ENCODE measurements at places on chromosomes 4 and X.

DNA sequence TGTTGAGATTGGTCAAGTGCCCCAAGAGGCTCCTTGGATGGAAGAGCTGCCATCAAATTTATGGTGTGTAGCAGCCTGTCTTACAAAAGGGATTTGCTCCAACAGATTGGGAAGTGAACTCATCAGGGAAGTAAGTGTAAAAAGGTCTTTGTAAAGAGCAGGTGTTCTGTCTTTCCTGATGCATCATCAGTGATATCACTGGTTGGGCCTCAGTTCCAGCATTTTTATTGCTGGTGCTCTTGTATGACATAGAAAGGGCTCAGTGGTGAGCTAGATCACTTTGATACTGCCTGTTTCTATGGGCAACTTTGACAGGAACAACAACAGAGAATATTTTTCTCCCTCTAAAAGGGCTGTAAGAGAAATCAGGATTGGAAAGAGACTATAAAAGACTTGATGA, 8.7 kb upstream of the GABRE start:
- DNase-seq: no peak

- DNase-seq: no peak
Measured at GRCh38 chrX:110204986-110205385, 112.9 kb downstream of the AMMECR1 start.

GRCh38 chr4:163895378-163896005, 401.0 kb downstream of the TMA16 start:
- no peak for DNase-seq

DNA sequence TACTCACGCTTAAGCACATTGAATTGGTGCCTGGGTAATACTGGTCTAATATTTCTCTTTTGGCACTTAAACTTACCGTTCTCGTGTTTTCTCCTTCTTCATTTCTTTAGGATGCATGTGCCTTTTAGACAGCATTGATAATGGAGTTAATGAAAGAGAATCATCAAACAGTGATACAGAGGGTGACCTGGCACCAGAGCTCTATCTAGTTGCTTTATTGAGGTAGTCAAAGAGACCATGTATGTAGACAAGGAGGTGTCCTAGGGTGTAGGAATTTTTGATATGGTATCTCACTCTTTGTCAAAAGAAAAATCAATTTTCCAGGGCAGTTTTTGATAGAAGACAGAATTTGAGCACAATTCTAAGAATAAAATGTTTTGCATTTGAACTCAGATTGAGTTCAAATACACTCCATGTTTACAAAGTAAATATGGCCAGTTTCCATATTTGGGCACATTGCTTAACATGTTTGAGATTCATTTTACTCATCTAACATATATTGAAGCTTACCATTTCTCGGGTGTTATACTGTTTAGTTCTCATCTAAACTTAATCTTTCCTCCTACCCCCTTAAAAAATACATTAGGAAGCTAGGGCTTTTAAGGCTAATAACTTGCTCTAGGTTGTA, 92.0 kb downstream of the WWC2 start:
- no peak for DNase-seq

DNA sequence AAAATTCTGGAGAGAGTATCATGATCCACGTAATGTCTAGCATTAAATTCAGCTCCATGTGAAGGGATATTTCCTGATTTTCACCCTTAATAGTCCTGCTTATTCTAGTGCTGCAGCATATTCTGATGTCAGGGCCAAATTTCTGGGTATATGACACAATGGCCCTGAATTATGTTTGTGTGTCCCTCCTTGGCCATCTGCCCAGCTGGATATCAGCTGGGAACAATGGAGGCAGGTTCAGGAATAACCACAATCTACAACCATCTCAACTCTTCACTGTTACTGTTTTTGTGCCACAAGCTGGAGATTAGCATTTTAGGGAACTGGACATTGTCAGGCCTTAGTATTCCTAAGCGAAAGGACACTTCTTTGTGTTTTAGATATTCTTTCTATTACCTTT, 3.5 kb downstream of the GLRB start:
- DNase-seq: no peak

GRCh38 chrX:49001521-49002090, 458 bp downstream of the GRIPAP1 start:
- peak; percentile 50 for DNase-seq

GRCh38 chr4:163415668-163416067, 57.9 kb downstream of the TKTL2 start:
- DNase-seq: no peak

- DNase-seq: no peak
Measured at GRCh38 chr4:166174717-166175490, 301.9 kb downstream of the TLL1 start.

DNA sequence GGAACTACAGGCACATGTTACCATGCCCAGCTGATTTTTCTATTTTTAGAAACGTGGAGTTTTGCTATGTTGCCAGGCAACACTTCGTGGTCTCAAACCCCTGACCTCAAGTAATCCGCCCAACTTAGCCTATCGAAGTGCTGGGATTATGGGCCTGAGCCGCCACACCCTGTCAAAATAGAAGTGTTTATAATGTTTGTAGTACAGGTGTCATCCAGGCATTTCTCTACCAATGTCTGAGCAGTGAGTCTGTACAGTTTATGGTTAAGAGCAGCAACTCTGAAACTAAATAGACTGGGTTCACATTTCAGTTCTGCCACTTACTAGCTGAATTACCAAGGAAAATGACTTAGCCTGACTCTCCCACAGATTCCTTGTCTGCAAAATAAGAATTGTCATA, 460.4 kb upstream of the GALNT7 start:
- no peak for DNase-seq

DNA sequence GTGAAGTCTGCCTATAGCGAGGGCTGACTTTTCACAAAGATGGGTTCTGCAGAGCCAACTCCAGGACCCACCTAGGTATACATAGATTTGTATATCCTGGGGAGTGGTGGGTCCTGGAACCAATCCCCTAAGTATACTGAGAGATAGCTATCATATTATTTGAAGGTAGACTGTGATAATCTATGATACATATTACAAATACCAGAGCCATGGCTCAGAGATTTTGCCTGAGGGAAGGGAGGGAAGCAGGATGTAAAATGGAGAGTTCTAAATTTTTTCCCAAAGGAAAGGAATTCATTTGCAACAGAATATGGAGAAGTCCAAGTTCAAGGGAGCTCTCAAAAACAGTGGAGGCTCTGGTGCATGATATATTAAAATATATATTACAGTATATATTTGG, 7.2 kb downstream of the TCEAL3 start:
- DNase-seq: no peak

DNA sequence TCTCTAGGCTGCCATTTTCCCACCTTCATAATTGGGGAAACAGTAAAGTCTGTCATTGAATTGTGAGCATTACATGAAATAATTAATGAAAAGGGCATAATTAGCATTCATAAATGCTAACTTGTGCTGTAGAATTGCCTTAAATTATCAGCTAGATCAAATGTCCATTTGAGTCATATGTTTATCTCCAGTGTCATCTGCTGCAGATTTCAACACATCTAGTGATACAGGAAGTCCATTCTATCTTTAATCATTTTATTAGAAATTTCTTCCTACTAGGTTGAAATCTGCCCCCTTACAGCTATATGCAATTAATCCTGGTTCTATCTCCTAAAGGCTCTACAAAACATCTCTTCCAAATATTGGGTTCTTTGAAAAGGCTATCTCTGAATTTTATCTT, 240.3 kb upstream of the GALNT7 start:
- no peak for DNase-seq

GRCh38 chrX:6159468-6159867, 69.2 kb downstream of the NLGN4X start:
- DNase-seq: no peak

GRCh38 chr4:151231915-151232595, 44.9 kb upstream of the PRSS48 start:
- no peak for DNase-seq

GRCh38 chr4:56909086-56909894, 1.6 kb downstream of the REST start:
- DNase-seq: peak; percentile 33

- no peak for DNase-seq
Measured at GRCh38 chr4:56696056-56696455, 15.0 kb upstream of the HOPX start.

- no peak for DNase-seq
Measured at GRCh38 chrX:115364670-115365069, 75.2 kb downstream of the LUZP4 start.

GRCh38 chr4:130210864-130211263, 1114.9 kb downstream of the C4orf33 start:
- DNase-seq: peak; percentile 35

- no peak for DNase-seq
Measured at GRCh38 chr4:108383157-108383556, 214.4 kb upstream of the LEF1 start.

GRCh38 chr4:160238790-160239189, 1135.9 kb downstream of the RAPGEF2 start:
- peak; percentile 5 for DNase-seq

- DNase-seq: no peak
Measured at GRCh38 chr4:123353656-123354055, 42.9 kb upstream of the SPRY1 start.

DNA sequence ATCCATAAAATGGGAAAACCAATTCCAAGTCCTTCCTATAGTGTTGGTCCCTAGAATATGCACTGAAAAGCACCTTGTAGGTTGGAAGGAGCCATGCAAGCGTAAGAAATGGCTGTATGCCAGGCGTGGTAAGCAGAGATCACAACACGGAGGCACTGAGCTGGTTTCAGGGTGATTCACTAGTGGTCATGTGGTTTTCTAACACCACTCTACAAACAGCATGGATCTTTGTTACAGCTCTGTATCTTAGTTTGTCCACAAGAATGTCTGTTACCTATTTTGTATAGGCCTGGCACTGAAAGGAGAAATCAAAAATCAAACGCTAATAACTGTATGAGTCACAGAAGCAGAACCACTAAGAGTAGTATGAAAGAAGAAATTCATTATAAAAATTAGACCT, 71.9 kb downstream of the MAGEB17 start:
- peak; percentile 29 for DNase-seq

DNA sequence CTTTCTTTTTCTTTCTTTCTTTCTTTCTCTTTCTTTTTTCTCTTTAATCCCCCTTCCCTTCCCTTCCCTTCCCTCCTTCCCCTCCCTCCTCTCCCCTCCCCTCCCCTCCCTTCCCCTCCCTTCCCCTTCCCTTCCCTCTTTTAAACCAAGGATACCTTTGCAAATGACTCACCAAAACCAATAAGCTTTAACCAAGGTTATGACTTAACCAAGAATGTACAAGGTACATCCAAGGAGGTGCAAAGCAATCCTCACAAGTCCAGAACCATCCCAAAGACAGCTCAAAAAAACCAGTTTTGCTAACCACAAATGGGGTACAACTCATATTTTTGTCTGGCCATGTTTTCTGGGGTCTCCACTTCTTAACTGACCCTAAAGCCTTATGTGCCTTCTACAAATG, 174.7 kb upstream of the PPP1R2C start:
- no peak for DNase-seq

- DNase-seq: peak; percentile 5
Measured at GRCh38 chrX:43898406-43899035, 16.3 kb upstream of the MAOB start.

GRCh38 chrX:97490656-97491055, 606.9 kb downstream of the RPA4 start:
- no peak for DNase-seq

- DNase-seq: no peak
Measured at GRCh38 chr4:55439023-55439422, 43.3 kb downstream of the TMEM165 start.

- no peak for DNase-seq
Measured at GRCh38 chr4:108484187-108484586, 136.2 kb upstream of the RPL34 start.

- DNase-seq: no peak
Measured at GRCh38 chr4:27350161-27350560, 489.5 kb downstream of the STIM2 start.

DNA sequence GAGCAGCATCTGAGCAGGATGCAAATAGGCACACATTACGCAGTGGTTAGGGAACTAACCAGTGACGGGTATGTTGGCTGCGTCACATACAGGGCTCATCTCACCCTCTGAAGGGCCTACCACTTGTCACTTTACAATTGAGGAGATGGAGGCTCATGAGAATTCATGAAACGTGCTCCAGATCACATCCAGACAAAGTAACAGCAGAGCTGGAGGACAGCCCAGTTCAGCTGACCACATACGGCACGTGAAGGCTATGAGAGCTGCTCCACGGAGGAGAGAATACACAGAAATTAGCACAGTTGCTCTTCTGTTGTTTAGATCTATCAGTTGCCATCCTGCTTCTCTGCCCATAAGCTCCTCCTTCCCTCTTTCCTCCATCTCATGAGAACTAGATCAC, 78.4 kb downstream of the FAM9B start:
- no peak for DNase-seq

DNA sequence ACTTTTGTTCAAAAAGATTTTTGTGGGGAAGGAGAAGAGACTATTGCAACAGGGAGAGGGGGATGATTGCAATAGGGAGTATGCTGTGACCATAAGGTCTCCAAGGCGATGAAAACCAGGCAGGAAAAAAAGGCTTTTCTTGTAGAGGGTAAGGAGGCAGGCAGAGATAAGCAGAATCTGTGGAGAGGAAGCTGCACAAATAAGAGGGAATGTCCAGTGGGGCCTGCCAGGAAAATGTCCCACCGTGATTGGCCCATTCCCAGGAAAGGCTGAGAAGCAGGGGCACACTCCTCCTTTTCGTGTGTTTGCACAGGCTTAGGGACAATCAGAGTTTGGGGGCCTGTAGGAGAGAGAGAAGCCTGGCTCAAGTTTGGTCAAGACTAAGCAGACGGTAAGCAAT, 29.1 kb downstream of the SPACA5 start:
- no peak for DNase-seq

- no peak for DNase-seq
Measured at GRCh38 chr4:78320349-78320935, 231.1 kb upstream of the ANXA3 start.

DNA sequence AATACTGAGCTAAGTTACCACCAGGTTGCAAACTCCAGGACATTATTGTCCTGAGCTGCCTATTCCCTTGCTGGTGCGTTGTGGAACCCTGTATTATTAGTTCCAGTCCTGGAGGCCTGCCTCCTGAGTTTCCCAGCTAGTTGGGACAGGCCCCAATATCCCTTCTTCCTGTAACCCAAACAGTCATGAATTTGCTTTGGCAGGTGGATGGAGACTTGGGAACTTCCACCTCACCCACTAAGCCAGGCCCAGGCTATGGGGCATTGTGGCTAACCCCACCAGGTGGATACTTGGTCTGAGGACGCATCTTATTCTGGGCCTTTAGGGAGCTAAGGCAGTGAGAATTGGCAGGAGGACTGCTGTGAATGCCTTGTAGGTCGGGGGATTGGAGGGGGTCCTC, 5.0 kb downstream of the RBM3 start:
- DNase-seq: no peak

DNA sequence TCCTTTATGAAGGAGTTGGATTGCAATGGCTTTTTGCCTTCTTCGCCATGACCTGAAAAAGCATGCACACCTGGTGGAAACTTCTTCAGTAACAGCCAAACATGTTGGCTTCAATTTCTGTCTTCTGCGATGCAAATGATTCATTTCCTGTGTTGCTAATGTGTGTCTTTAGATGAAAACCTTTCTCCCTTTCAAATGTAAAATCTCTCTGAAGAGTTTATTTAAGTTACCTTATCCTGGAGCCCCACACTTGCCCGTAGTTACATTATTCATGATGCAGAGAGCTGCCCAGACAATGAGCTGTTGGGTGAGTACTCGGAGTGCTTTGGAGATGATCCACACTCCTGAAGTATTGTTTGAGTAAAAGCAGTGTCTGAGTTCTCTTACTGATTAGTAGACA, 1100.9 kb downstream of the RPA4 start:
- no peak for DNase-seq
